Central memory CD8-positive, alpha-beta T cell (primary cell): ENCODE measurements at places on chromosomes 7 and 10.

DNA sequence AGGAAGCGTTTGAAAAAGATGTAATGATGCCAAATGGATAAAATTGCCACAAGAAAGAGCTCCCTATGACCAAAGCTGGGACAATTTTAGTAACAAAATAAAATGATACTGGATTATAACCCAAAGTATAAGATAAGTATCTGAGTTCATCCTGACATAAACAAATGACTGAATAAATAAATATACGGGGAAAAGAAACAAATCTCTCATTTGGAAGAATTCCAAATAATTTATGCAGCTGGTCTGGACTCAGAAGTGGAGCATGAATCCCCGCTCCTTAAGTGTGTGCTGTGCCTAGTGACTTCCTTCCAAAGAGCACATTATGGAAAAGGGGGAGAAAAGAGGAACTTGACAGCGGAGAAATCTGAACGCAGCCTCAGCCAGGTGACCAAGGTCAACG is 186.2 kb downstream of the RAMP3 start:
- no peak for DNase-seq

GRCh38 chr10:132392811-132393694 is 3.9 kb upstream of the PWWP2B start:
- no peak for DNase-seq

DNA sequence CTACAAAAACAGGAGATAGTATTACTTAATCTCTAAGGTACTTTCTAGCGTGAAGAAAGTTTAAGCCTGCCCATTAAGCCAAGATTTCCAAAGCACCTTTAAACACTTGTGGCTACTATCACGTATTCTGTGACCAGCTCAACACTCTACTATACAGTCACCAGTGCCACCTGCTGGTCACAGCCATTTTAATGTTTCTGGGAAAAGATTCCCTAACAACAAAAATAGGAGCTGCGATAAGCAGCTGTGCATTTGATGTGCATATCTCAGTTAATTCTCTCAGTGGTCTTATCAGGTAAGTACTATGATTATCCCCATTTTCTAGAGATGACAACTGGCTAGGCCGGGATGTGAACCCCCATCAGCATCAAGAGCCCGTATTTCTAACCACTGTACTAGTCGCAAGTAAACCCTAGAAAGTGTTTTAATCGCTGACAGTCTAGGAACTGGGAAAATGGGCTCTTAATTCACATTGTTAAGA is 860 bp downstream of the SEC31B start:
- peak; percentile 35 for DNase-seq

- no peak for DNase-seq
Observed at GRCh38 chr7:1112109-1112508, 24.2 kb downstream of the GPER1 start.

GRCh38 chr7:80537091-80537490 is 25.2 kb upstream of the GNAT3 start:
- no peak for DNase-seq

- DNase-seq = no peak
Observed at GRCh38 chr7:82623812-82624211, 180.2 kb upstream of the CACNA2D1 start.

- no peak for DNase-seq
Observed at GRCh38 chr7:65002972-65003585, 3.4 kb downstream of the ERV3-1 start.

- no peak for DNase-seq
Observed at GRCh38 chr10:108633046-108633445, 1290.3 kb downstream of the XPNPEP1 start.

GRCh38 chr7:110442381-110442837 is 648.5 kb upstream of the LRRN3 start:
- DNase-seq = no peak

- DNase-seq = no peak
Observed at GRCh38 chr10:6059506-6059905, 2.7 kb downstream of the IL2RA start.

GRCh38 chr10:116001262-116001857 is 271.6 kb downstream of the GFRA1 start:
- no peak for DNase-seq

- DNase-seq = no peak
Observed at GRCh38 chr10:9781666-9782065, 1236.0 kb upstream of the CELF2 start.

- DNase-seq = no peak
Observed at GRCh38 chr7:134016942-134017303, 110.2 kb upstream of the LRGUK start.

DNA sequence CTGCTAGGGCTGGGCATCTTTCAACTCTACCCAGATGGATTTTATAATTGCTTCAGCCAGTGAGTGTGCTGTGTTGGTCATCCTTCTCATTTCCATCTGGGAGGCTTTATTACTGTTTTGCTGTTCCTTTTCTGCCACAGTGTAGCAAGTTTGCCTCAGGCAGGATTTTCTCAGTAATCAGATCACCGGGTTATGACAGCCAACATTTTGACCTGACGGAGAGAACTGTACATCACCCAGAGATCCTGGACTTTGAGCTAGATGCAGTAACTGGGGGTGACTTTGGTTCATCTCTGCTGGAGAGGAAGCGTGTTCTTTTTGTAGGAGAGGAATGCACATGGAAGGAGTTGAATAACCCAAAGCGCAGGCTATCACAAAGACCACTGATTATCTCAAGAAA is 111.8 kb upstream of the AGR3 start:
- no peak for DNase-seq

DNA sequence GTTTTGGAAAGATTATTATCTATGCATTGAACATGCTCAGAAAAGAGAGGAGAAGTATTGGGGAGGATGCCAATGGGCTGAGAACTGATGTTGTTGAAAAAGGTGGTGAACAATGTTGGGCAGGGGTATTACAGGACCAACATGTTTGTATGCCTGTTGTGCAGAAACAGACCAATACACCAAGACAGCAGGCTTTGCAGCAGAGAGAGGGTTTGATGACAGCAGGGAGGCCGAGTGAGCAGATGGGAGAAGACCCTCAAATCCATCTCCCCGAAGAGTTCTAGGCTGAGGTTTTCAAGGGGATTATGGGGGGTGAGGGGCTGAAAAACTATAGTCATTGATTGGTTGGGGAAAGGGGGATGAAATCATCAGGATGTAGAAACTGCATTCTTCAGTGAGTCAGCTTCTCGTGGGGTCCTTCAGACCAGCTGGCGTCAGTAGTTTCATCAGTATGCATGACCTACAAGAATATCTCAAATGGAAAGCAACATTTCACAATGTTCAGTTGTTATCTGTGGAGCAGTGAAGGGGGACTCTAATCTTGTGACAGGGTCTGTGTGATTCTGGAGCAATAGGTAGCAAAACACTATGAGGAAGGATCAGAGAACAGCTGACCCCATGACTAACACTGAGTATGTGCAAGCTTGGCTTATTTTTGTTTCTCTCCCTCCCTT is 167.8 kb downstream of the BAMBI start:
- no peak for DNase-seq

- DNase-seq = no peak
Observed at GRCh38 chr10:58502956-58503355, 9.7 kb upstream of the BICC1 start.

DNA sequence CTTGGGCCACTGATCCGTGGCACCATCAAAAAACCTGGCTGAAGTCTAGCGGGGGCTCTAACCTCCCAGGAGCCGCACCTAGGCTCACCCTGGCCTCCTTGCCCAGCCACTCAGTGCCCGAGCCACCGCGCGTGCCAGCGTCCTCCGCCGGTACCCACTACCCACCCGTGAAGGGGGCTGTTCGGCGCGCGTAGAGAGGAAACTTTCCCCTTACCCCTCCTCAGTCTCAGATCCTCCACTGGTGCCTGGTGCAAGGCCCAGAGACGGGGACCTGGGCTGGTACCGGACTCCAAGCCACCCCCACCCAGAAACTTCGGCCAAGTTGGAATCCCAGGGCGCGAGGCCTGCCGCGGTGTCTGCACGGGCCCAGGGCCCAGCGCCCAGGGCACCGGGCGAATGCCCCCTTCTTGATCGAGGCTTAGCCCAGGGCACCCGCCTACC is 3.5 kb upstream of the EBF3 start:
- DNase-seq = no peak

GRCh38 chr7:119664601-119665000 is 608.4 kb upstream of the KCND2 start:
- DNase-seq = no peak

GRCh38 chr10:5442990-5443370 is 30.6 kb downstream of the NET1 start:
- DNase-seq = no peak

GRCh38 chr10:14023673-14024328 is 306.9 kb downstream of the FRMD4A start:
- DNase-seq = no peak

GRCh38 chr10:77542710-77543259 is 94.8 kb downstream of the KCNMA1 start:
- DNase-seq = no peak

DNA sequence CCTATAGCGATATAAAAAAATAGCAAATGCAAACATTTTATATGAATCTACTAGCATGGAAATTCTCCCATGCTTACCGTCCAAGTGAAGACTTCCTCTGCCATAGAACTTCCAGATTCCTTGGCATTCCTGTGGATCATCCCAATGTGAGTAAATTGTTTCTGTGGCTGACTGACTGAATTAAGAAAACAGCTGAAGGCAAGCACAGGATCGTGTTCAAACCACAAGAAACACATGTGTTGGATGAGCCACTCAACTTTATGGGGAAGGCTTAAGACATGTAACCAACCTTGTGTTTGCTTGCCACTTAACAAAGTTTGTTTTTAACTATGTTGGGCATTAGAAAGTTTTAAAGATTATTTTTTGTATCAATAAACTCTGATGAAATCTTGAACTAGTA is 2.6 kb upstream of the MYPN start:
- no peak for DNase-seq

- DNase-seq = no peak
Observed at GRCh38 chr7:86788948-86789347, 145.2 kb downstream of the GRM3 start.

DNA sequence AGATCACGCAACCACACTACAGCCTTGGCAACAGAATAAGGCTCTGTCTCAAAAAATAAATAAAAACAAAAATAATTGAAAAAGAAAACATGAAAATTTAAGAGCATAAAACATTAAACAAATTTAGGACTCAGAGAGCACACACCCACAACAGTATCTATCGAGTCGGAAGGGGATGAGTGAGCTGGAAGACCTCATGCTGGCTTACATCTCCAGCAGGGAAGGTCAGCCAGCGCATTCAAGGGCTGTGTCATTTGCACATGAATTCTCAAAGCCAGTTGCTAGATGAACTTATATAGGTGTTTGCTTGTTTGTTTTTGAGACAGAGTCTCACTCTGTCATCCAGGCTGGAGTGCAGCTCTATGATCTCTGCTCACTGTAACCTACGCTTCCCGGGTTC is 50.3 kb downstream of the SRRM3 start:
- DNase-seq = no peak

- no peak for DNase-seq
Observed at GRCh38 chr7:21927693-21928092, 18.0 kb downstream of the CDCA7L start.
